ENCODE measurements at places on chromosomes 11 and 22.

DNA sequence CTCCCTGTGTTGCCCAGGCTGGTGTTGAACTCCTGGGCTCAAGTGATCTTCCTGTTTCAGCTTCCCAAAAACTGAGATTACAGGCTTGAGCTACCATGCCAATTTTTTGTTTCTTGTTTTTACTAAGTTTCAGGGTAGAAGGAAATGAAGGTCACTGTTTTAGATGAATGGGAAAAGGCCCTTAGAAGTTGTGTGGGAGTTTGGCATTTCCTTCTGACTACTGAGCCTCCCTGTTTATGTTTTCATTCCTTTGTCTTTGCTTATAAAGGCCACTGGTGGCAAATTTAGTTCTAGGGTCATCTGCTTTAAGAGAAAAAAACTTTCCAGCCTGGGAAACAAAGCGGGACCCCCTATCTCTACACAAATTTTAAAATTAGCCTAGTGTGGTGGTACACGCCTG lies 22.1 kb downstream of the SRPRA start:
- DNase-seq, result peak; percentile 39

DNA sequence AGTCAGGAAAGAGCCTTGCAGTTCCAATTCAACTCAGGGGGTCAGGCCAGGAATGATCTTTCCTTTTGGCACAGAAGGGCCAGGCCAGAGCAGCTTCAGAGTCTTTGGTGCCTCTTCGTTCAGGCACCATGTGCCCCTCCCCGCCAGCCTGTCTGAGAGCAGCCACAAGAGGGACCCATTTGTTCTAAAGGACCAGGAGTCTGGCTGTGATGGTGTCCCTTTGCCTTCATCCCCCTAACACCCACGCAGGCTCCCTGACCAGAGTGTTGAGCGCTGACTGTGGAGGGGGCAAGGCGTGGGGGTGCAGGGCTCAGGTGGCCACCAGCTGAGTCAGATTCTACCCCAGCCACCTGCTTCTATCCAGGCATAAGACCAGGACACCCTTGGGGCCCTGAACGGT lies 156.4 kb downstream of the TTC17 start:
- DNase-seq, result no peak

DNA sequence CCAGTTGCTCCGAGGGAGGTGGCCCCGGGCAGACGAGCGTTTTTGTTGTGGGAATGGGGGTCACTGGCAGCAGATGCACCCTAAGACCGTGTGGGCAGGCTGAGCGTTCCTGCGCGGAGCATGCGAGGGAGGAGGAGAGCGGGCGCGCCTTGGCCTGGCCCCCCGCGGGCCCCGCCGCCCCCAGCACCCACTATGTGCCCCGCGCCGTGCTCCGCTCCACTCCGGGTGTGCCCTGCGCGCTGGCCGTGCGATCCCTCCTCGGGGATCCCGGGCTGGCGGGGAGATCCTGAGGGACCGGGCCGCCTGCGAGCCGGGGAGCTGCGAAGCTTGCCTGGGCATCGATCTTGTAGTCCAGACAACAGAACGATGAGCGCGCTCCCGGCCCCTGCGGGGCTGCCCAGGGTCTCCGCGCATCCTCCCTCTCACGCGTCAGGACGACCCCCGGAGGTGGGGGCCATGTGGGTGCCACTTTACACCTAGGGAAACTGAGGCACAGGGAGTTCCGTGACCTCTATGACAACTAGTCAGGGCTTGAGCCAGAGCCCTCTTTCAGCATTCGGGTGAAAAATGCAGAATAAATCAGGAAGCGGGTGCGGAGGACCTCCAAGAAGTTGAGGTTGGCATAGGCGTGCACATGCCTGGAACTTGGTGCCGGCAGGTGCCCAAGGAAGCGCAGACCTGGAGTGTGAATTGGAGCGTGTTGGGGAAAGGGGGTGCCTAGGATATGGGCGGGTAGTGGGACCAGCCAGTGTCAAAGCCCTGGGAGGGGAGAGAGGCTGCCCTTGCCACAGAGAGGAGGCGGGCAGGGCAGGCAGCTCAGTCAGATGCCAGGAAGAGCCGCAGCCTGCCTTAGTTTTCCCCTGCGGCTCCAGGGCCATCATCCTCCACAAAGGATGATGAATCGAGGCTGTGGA lies 1.3 kb upstream of the KMT5B start:
- DNase-seq, result no peak

DNA sequence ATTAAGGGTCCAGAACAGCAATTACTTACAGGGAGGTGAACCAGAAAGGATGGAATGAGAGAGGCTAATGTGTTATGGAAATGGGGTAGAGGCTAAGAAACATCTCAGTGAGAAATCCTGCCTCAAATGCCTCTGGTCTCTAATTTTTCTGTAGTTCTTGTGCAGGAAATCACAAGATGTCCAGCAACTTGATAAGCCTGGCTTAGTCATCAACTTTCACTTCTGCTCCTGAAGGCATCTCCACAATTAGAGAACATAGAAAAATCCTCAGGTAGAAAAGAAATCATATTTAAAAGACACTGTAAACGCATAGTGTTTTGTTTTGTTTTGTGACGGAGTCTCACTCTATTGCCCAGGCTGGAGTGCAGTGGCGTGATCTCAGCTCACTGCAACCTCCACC lies 18.7 kb downstream of the MRGPRX4 start:
- no peak for DNase-seq

- DNase-seq, result no peak
These were observed 1029.1 kb downstream of the BRD1 start for GRCh38 chr22:48798281-48799226.

DNA sequence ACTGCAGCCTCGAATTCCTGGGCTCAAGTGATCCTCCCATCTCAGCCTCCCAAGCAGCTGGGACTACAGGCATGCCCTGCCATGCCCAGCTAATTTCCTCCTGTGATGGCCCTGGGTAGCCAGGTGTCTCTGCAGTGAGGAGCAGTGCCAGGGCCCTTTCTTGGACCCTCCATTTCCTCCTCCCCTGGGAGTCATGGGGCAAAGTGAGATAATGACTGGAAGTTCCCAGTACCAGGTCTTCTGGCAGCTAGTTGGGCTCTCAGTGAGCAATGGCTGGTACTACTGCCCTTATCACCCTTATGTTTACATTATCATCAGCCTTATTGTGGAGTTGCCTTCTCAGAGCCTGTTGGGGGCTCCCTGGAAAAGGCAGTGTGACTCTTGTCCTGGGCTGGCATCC lies 17.6 kb downstream of the DAGLA start:
- DNase-seq, result no peak

DNA sequence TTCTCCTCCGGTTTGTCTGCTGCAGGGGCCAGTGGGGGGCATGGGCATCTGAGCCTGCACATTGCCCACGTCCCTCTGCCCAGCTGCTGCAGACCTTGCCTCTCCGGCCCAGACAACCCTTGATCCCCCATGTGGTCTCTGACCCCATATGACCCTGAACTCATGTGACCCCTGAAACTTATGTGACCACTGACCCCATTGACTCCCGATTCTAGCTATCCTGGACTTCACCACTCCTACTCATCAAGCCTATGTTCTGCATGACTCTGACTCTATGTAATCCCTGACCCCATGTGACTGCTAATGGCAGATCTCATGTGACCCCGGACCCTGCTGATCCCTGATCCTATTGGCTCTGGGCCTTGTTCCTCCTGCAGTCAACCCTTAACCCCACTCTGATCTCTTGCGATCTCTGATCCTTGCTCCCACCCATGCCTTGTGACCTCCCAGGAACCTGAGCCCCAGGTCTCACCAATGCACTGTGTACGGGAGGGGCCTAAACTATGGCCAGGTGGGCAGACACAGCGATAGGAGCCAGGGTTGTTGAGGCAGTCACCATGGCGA lies 5.7 kb downstream of the LTBP3 start:
- DNase-seq, result no peak

- peak; percentile 25 for DNase-seq
These were observed 26.3 kb downstream of the RNF141 start for GRCh38 chr11:10514709-10515108.

DNA sequence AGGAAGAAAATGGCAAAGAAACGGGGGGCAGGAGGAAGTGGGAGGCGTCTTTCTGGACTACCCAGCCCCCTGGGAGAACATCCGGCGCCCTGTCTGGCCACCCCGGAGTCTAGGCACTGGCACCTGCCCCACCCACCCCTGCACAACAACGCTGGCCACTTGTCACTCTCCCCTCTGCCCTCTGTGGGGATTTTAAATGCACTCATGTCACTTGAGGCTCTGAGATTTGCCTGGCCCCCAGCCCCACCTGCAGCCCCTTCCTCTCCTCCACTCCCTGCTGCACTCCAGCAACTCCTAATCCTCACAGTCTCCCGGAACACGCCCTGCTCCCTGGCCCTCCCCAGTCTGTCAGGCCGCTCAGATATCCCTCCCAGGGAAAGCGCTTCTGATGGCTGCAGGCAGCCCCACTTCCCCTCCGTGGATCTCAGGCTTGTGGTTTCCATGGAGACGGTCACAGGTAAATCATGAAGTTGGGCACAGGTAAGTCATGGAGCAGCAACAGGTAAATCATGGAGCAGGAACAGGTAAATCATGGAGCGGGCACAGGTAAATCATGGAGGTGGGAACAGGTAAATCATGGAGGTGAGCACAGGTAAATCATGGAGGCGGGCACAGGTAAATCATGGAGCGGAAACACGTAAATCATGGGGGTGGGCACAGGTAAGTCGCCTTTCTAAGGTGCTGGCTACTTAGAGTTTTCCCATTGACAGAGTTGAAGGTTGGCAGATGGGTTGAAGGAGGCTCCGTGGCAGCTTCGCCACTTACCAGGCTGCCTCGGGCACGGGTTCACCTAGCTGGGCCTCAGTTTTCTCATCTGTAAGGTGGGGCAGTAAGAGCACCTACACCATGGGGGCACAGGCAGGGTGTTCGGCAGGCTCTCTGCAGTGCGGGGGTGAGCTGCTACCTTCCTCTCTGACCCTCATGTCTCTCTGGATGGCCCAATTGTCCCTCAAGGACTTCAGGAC lies 79.0 kb upstream of the SHISAL1 start:
- DNase-seq, result no peak

- no peak for DNase-seq
These were observed 38.9 kb downstream of the CTTN start for GRCh38 chr11:70437111-70437784.

DNA sequence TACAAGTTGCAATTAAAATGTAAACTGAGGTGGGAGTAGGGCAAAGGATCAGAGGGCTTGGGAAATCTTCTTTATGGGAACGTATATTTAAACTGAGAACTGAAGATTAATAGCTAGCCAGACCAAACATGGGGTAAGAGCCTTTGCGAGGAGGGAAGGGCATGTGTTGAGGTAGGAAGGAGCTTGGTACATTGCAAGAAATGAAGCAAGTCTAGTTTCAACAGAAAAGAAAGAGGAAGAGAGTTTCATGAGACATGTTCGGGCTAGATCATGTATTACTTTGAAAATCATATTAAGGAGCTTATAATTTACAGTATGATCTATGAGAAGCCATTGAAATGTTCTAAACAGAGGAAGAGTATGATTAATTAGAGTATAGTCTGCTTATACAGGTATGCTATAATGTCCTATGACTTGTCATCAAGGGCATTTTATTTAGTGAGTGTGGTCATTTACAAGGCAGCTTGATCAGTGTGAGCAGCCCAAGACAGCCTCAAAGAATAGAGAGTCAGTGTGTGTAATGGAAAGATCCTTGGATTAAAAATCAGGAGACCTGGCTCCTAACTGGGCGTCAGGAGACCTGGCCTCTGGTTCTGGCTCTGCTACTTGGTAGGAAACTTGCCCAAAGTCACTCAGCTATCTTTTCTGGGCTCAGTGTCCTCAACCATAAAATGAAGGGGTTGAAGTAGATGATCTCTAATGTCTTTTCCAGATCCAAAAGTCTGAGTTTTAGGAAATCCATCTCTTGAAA lies 10.9 kb downstream of the GAS2 start:
- no peak for DNase-seq

- no peak for DNase-seq
These were observed 27.9 kb downstream of the KCNC1 start for GRCh38 chr11:17762309-17762974.

GRCh38 chr22:23806837-23807236 lies 20.1 kb downstream of the SMARCB1 start:
- no peak for DNase-seq

GRCh38 chr22:24758164-24758799 lies 16.2 kb downstream of the PIWIL3 start:
- DNase-seq, result peak; percentile 24

DNA sequence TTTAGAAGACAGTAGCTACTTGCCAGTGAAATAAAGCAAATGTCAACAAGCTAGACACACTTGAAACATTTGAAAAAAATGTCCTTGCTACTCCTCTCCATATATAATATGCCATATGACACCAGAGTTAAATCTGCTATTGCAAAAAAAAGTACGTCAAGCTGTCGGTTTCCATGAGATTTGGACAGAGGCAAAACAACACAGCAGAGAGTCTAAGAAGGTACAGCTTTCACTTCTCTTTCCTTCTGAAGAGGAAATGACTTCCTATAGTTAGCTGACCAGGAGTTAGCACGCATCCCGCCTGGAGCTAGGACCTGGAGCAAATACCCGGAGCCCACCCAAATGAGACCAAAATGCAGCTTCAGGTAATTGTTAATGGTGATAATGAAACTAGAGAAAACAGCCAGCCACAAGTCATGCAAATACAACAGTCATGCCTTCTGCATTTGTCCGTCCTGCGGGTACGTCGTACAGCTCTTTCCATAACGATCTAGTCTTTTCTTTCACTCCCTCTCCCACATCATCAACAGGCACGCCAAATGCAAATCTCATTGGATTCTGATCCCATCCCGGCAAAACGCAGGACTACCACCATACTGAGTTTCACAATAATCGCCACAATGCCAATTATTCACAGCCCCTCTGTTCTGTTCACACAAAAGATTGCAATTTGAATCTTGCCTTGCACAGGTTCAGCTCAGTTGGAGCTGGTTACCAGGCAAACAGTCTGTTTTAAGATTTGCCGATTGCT lies 395.0 kb upstream of the CCDC90B start:
- no peak for DNase-seq

DNA sequence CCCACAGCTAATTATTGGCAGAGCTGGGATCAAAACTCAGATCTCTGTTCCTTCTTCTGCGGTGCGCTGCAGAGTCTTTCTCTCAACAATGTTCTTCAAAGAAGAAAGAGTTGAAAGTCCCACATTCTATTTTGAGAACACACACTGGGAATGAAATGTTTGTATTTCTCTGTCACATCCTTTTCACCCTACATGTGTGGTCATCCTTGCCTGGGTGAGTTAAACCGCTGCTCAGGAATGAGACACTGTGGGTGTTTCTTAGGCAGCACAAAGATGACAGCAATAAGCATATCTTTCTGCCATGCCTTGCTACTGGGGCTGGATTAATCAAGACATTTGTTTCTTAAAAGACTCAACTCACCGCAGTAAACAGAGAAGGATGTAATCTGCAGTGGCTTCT lies 222.6 kb downstream of the LARGE1 start:
- no peak for DNase-seq

GRCh38 chr22:47835726-47836125 lies 1073.3 kb downstream of the TBC1D22A start:
- DNase-seq, result peak; percentile 9
